HFFc6 (cell line): ENCODE measurements at places on chromosomes 7 and 10. TPM values are rescaled to one million over a fixed set of nuclear protein-coding genes. Genes with fewer than 3 reads are reported as not detected.

GRCh38 chr10:67933199-67933598, 48.7 kb downstream of the SIRT1 start:
- H3K4me1 ChIP-seq, result peaks cover 29% of the 10 kb centered on the region
- H3K4me3 ChIP-seq, result no peak overlapping the region
- H3K27ac ChIP-seq, result peak overlapping the region; percentile 26; the same call in 1 of the 2 replicates
- no peak for DNase-seq
- peaks cover 53% of the 10 kb centered on the region for H3K36me3 ChIP-seq

GRCh38 chr10:32731527-32731926, 226.5 kb downstream of the ITGB1 start:
- no peak overlapping the region for H3K4me3 ChIP-seq
- H3K27ac ChIP-seq, result no peak overlapping the region
- H3K36me3 ChIP-seq, result no peaks in the 10 kb centered on the region
- no peaks in the 10 kb centered on the region for H3K4me1 ChIP-seq
- DNase-seq, result no peak
- no peaks in the 10 kb centered on the region for H3K27me3 ChIP-seq

DNA sequence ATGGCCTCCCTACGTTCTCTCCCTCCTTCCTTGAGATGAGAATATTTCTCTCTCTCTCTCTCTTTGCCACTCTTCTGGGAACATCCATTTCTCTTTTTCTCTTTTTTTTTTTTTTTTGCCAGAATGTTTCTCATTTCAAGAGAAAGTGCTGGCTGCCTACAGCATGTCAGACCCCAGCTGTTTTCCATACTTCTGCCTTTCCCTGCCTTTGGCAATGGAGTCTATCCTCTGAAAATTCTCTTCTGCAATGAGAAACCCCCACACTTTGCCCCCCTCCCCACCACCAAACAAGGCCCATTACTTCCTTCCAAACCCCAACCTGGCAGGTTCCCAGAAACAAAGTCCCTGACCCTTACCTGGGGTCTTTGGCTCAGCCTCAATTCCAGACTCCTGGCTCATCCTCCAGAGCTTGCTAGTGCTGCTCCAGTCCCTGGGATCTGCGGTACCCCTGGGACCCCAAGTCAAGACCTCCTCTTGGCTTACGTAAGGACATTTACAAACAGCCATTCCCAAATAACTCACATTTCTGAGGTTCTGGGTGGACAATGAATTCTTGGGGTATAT, 17.4 kb upstream of the CCL26 start:
- DNase-seq, result no peak
- peaks cover 13% of the 10 kb centered on the region for H3K27me3 ChIP-seq
- no peak overlapping the region for H3K4me3 ChIP-seq
- H3K36me3 ChIP-seq, result no peaks in the 10 kb centered on the region

DNA sequence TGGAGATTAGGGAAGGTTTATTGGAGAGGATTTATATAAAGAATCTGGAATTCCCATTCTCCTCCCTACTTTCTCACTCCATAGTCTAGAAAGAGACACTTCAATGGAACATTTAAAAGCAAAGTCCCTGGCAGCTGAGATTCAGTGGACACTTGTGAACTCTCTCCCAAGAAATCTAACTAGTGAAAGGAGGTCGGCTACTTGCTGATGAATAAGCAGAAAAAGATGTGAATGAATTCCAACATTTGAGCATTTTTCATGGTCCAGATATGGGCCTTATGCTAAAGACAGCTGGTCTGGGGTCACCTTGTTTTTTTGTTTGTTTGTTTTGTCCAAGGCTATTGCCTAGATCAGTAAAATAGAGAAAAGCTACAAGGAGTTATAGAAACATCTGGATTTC, 141.1 kb upstream of the LRRTM3 start:
- H3K4me1 ChIP-seq, result peaks cover 36% of the 10 kb centered on the region
- no peaks in the 10 kb centered on the region for H3K27me3 ChIP-seq
- no peaks in the 10 kb centered on the region for H3K36me3 ChIP-seq
- H3K27ac ChIP-seq, result no peak overlapping the region

GRCh38 chr10:47175181-47176123, 124.5 kb upstream of the GDF10 start:
- H3K36me3 ChIP-seq, result peaks cover 5% of the 10 kb centered on the region; the same call in 1 of the 2 replicates
- H3K4me3 ChIP-seq, result no peak overlapping the region
- no peak overlapping the region for H3K27ac ChIP-seq
- no peak for DNase-seq
- peaks cover 55% of the 10 kb centered on the region for H3K4me1 ChIP-seq

DNA sequence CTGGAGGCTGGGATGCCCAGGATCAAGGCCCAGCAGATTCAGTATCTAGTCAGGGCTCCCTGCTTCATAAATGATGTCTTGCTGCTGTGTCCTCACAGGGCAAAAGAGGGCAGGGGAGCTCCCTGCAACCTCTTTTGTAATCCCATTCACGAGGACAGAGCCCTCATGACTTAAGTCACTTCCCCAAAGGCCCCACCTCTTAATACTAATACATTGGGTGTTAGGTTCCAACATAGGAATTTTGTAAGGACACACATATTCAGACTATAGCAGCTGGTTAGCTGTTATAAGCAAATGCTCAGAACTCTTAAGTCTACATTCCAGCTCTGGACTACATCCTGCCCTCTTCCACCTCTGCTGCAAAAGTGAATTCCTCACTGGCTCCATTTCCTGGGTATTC, 63.0 kb downstream of the VOPP1 start:
- H3K36me3 ChIP-seq, result peaks cover 10% of the 10 kb centered on the region; the same call in 1 of the 2 replicates
- no peaks in the 10 kb centered on the region; the same call in 1 of the 2 replicates for H3K27me3 ChIP-seq
- H3K4me1 ChIP-seq, result peaks cover 58% of the 10 kb centered on the region
- peak; percentile 61 for DNase-seq
- H3K27ac ChIP-seq, result peak overlapping the region; percentile 83

GRCh38 chr10:5800782-5801181, 12.5 kb downstream of the GDI2 start:
- H3K27me3 ChIP-seq, result no peaks in the 10 kb centered on the region
- H3K4me1 ChIP-seq, result peaks cover 6% of the 10 kb centered on the region; the same call in 1 of the 2 replicates
- peaks cover 27% of the 10 kb centered on the region for H3K36me3 ChIP-seq
- H3K4me3 ChIP-seq, result no peak overlapping the region

DNA sequence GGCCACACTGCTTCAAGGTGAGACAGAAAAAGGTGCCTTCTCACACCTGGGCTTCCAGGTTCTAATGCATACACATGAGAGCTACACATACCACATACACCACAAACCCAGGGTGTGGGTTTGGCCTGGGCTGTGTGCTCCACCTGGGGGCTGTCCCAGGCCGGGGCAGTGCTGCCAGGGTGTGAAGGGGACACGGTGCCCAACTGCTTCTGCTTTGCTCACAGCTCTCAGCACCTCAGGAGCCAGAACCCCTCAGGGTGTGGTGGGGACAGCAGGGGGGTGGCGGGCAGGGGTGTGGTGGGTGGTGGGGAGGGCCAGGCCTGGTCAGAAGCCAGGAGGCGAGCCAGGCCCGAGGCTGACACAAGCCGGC, 51.1 kb downstream of the TMEM209 start:
- no peak overlapping the region for H3K27ac ChIP-seq
- H3K27me3 ChIP-seq, result peaks cover 3% of the 10 kb centered on the region
- no peak for DNase-seq

DNA sequence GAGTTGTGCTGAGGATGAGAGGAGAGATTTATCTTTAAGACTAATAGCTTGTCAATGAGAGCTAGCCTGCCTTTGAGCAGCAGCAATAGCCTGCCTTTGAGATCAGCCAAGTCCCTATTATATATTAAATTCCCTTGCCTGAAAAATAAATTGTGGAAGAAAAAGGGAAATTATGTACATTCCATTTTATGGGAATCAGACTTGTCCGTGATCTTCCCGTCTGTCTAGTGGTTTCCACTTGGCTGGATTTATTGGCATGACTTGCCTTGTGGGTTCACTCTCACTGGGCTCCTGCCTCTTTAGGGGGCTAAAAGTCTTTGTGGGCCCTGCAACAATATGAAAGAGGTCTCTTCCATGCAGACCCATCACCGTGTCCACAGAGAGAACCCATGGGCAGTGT, 171.7 kb upstream of the FRMD4A start:
- no peak overlapping the region for H3K27ac ChIP-seq
- peaks cover 6% of the 10 kb centered on the region for H3K4me1 ChIP-seq
- H3K4me3 ChIP-seq, result no peak overlapping the region
- H3K27me3 ChIP-seq, result peaks cover 2% of the 10 kb centered on the region; the same call in 1 of the 2 replicates
- DNase-seq, result no peak
- no peaks in the 10 kb centered on the region for H3K36me3 ChIP-seq

- no peak overlapping the region for H3K27ac ChIP-seq
- DNase-seq, result no peak
- peaks cover 1% of the 10 kb centered on the region; the same call in 1 of the 2 replicates for H3K27me3 ChIP-seq
Measured at GRCh38 chr7:42734568-42734967, 177.3 kb downstream of the C7orf25 start.

DNA sequence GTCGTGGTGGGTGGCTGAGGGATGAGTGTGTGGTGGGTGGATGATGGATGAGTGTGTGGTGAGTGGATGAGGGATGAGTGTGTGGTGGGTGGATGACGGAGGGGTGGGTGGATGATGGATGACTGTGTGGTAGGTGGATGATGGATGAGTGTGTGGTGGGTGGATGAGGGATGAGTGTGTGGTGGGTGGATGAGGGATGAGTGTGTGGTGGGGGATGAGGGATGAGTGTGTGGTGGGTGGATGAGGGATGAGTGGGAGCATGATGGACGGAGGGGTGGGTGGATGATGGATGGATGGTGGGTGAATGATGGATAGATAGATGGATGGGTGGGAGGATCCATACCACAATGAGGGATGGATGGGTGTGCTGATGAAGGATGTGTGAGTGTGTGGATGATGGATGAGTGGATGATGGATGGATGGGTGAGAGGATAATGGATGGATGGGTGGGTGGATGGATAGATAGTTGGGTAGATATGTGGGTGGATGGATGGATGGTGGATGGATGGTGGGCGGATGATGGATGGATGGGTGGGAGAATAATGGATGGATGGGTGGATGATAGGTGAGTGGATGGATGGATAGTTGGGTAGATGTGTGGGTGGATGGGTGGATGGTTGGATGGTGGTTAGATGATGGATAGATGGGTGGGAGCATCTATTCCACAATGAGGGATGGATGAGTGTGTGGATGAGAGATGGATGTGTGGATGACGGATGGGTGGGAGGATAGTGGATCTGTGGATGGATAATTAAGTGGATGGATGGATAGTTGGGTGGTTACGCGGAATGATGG, 266.8 kb downstream of the CELF2 start:
- H3K4me3 ChIP-seq, result no peak overlapping the region
- no peak overlapping the region for H3K27ac ChIP-seq
- H3K36me3 ChIP-seq, result no peaks in the 10 kb centered on the region; the same call in 1 of the 2 replicates
- H3K4me1 ChIP-seq, result no peaks in the 10 kb centered on the region

DNA sequence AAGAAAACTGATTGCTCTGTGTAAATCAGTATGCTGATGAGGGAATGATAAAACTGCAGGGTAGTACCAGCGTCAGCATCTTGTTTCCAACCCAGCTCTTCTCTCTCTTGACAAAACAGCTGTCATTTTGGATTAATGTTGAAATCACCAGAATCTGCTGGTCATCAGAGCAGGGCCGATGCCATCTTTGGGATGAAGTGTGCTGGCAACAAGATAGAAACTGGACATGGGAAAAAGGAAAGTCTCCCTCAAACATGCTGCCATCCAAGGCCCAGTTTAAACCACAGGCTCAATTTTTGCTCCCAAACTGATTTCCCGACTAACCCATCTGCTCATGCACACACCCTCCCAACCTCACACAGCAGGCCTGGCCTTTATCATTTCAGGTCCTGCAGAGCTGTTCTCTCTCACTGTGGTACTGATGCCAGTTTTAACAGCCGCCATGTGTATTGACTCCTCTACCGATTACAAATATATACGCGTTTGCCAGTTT, 285.2 kb downstream of the AUTS2 start:
- H3K4me3 ChIP-seq, result no peak overlapping the region
- no peaks in the 10 kb centered on the region for H3K4me1 ChIP-seq
- H3K27me3 ChIP-seq, result no peaks in the 10 kb centered on the region
- H3K36me3 ChIP-seq, result peaks cover 5% of the 10 kb centered on the region; the same call in 1 of the 2 replicates
- H3K27ac ChIP-seq, result no peak overlapping the region
- DNase-seq, result no peak

The SFMBT2 gene
- total RNA-seq, result 0.03 and 0.05 TPM in 2 replicates

The ANKRD7 gene
- total RNA-seq, result not detected in 3 replicates

The NEBL gene
- not detected in 3 replicates for total RNA-seq

The C10orf67 gene
- total RNA-seq, result 0.21 and 0.26 TPM in 2 replicates

The FAS gene
- total RNA-seq, result 51.7 to 56.5 TPM (median 52.1 TPM) in 3 replicates

The INA gene
- total RNA-seq, result 1.3 TPM in 2 of 3 replicates, not detected in the other
